ENCODE measurements at places on chromosomes 3 and 15.

- DNase-seq, result no peak
These were observed 196.8 kb downstream of the XXYLT1 start for GRCh38 chr3:195073866-195074860.

DNA sequence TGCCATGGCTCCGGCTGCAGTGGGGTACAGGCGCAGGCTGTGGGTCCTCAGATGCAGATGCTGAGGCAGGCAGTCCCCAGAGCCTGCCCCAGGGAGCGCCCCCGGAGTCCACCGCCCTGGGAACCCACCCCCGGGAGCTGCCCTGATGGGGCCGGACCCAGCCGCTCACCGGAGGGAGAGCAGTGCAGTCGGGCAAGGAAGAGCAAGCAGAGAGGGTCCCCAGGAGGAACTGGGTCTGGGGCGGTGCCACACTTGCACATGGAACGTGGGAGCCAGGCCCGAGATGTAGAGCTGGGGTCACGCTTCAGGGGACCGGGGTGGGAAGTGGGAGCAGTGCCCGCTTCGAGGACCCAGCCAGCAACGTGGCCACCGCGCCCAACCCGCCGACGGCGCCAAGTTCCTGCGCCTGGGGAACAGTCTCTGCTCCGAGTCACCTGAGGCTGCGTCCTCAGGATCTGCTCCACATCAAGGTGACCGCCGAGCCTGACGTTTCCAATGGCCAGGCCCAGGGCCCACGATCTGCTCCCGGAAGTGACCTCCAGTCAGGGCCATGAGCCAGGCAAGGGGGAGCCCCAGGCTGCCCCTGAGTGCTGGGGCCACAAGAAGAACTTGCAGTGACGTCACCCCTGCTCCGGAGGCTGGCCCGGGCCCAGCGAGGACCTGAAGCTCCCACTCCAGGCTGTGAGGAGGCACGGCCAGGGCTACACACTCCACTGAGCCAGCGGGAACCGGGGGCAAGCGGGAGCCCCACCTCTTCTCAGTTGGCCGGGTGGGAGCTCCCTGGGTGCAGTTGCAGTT, 27.0 kb upstream of the TFG start:
- no peak for DNase-seq

- no peak for DNase-seq
These were observed 25.2 kb downstream of the ATP6V1A start for GRCh38 chr3:113771993-113772392.

DNA sequence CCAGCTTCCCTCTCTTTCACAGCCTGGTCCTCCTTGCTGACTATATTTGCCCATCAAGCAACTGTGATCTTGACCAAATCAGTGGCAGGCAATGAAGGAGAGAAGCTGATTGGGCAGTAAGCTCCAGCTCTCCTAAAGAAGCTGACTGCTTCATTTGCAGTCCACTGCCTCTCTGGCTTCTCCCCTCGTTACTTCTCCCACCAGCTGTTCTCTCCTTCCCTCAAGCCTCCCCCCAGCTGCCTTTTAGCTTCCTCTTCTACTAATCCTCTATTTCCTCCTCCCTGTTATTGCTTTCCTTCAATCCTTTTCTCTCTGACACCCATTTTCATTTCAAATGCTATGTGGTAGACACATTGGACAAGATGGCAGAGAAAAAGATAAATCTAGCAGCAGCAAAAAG, 474.7 kb upstream of the UBE2E2 start:
- no peak for DNase-seq

- DNase-seq, result no peak
These were observed 19.5 kb upstream of the LAMP3 start for GRCh38 chr3:183182073-183182472.

- DNase-seq, result no peak
These were observed 43.0 kb downstream of the FBN1 start for GRCh38 chr15:48602358-48603122.

DNA sequence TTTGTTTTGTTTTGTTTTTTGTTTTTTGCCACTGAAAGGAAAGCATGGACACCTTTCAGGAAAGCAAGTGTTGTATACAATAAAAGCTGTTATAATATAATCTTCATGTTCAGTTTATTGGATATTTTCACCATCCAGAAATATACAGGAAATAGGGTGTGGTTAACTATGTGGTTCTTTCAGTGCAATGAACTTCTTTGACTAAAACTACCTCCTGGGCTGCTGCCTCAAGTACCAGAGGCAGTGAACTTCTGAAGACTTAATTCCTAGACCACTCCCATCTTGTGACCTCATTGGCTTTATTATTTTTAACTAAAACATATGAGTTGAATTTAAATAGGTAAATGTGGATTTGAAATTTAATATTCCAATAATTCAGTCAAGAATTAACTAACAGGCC, 27.1 kb upstream of the TBL1XR1 start:
- no peak for DNase-seq

Measured in AG04449 (cell line).